ENCODE measurements at places on chromosomes 2 and 18. TPM values are rescaled to one million over a fixed set of nuclear protein-coding genes. Genes with fewer than 3 reads are reported as not detected.

INO80C gene
- total RNA-seq, result 4.4 TPM

FAM124B gene
- under 0.01 TPM for total RNA-seq

HJURP gene
- 0.26 TPM for total RNA-seq

GATA6 gene
- 3.5 TPM for total RNA-seq

COBLL1 gene
- 2.5 TPM for total RNA-seq

MMADHC gene
- 117 TPM for total RNA-seq

CYTIP gene
- total RNA-seq, result 0.16 TPM

SFT2D3 gene
- total RNA-seq, result 3.9 TPM

CBLN2 gene
- not detected for total RNA-seq

YIPF4 gene
- 13.1 TPM for total RNA-seq

PTPN4 gene
- total RNA-seq, result 16.4 TPM

TOGARAM2 gene
- 0.47 TPM for total RNA-seq

PLCL1 gene
- total RNA-seq, result 0.60 TPM

KIF5C gene
- 0.26 TPM for total RNA-seq

GPR35 gene
- total RNA-seq, result 0.52 TPM

CNPPD1 gene
- 24.7 TPM for total RNA-seq

ELOA2 gene
- total RNA-seq, result not detected

SIX3 gene
- not detected for total RNA-seq

Measured in bronchial smooth muscle cell (primary cell).